Heart left ventricle (tissue), 16 donors: ENCODE measurements at places on chromosomes 6 and 20. TPM values are rescaled to one million over a fixed set of nuclear protein-coding genes. Genes with fewer than 3 reads are reported as not detected.

NOX3 gene
- not detected for total RNA-seq

BEND3 gene
- total RNA-seq: 1.5 TPM

CLPSL2 gene
- not detected for total RNA-seq

DNA sequence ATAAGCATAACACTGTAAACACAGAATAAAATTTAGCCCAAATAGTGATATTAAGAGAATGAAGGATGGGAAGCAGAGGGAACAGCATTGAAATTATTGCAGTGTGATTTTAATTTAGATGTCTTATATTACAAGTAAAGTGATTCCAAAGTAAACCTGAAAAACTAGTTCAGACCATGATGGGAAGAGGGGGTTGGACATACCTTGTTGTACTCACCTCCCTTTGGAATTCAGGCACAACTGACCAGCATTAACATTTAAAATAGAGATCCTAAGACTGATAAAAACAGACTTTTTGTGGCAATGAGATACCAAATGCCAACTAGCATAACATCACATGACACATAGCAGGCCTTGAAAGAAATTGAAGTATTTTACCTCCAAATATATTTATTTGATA lies 262.6 kb upstream of the PRND start:
- no peak for DNase-seq

DNA sequence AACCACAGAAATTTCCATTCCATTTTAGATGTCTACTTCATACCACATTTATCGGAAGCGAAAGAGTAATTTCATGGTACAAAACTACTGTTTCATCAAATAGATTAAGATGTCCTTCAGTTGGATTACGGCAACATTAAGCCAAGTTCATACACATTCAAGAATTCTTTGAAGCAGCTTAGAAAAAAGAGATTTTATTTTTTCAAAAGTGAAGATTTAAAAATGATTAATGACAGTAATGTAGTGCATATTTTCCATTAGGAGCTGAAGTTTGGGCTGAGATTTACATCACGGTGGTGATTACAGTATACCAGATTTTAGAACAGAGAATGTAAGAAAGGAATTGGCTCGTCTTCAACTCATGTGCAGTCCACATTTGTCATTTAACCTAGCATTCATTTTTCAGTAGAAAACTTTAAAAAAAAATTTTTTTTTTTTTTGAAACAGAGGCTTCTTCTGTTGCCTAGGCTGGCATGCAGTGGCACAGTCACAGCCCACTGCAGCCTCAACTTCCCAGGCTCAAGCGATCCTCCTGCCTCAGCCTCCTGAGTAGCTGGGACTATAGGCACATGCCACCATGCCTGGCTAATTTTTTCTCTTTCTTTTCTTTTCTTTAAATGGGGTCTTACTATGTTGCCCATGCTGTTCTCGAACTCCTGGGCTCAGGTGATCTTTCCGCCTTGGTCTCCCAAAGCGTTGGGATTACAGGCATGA lies 1.9 kb downstream of the SYNJ2 start:
- no peak for DNase-seq

DNA sequence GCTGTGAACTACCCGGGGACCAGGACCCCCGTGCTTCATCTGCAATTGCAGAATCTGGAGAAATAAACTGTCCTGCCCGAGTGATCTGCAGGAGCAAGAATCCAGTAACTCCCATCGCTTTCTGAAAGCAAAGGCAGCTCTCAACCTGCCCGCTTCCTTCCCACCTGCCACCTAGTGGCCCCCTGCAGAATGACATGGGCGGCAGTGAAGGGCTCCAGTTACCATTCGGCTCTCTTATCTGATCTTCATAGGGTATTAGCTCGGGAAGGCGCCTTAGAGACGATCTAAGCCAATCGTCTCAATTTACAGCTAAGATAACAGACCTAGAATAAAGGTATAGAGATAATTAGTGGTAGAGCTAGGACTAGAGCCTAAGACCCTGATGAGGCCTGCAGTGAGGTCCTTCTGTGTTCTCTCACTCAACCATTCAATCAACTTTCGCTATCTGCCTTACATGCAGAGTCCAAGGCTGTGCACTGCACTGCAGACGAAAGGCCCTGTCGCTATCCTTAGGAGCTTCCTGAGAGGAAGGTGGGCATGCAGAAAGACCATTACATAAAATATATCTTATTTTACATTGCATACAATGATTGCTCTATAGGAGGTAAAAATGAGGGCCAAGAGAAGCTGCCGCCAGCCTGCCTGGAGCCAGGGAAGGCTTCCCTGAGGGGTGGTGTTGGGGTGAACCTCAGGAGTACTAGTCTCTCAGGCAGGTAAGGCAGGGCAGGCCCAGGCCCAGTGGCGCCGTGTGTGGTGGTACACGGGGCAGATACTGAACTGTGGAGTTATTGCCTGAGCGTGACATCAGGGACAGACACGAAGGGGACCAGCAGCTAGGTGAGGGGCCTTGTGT lies 7.1 kb upstream of the PSMG4 start:
- peak; percentile 90 for DNase-seq

DNA sequence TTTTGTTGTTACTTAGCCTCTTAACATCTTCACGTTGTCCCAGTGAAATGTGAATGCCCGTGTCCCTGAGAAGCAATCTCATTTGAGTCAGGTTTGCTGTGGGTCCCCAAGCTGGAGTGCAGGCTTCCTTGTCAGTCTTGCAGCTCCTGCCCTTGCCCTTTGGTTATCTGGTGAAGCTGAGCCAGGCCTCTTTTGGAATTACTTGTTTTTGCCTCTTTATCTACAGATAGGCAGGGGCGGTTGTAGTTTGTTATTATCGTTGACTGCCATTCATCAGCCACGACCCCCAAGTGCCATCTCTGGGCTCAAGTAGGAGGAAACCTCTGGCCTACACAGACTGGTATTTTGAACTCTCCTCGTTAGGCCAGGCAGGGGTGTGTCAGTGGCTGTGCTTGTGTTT lies 2.2 kb downstream of the TMEM14C start:
- DNase-seq: no peak

DNA sequence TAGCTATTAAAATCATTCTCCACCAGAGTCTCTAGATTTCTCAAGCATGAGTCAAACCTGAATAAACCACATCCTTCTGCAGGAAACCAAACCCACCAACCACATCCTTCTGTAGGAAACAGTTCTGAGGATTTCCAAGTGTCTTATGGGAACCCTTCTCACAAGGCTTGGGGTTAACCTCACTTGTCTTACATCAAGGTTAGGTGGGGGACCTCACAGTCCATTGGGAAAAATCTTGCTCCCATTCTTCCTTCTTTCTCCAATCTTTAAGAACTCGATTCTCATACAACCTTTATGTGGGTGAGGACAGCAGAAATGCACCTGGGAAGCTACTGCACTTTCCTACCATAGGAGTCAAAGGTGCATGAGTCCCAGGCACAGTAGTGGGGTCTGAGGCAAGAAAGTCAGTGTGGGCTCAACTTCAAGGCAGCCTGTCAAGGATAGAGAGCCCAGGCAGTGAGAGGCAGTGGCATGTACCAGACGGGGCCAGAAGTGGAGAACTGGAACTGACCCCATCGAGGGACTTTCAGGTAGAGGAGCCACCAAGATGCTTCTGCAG lies 114.5 kb downstream of the SLC22A3 start:
- DNase-seq: no peak

- no peak for DNase-seq
Observed at GRCh38 chr6:27816906-27817305, 95.3 kb downstream of the OR2B2 start.

DNA sequence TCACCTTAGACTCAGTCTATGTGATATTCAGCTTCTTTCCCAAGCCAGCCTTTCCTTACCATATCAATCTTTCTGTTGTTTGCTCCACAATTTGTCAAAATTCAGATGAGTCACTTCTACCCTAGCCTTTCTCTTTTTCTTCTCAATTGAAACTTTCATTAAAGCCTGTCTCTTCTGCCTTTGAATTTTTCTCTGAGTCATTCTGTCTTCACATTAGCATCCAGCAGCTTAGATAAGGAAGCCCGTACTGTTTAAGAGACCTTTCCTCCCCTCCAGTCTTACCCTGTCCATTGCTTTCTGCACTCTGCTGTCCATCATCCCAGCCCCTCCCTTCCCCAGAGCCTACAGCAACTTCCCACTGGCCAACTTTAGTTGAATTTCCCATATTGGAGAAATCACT lies 34.9 kb upstream of the RALGAPA2 start:
- DNase-seq: no peak

DNA sequence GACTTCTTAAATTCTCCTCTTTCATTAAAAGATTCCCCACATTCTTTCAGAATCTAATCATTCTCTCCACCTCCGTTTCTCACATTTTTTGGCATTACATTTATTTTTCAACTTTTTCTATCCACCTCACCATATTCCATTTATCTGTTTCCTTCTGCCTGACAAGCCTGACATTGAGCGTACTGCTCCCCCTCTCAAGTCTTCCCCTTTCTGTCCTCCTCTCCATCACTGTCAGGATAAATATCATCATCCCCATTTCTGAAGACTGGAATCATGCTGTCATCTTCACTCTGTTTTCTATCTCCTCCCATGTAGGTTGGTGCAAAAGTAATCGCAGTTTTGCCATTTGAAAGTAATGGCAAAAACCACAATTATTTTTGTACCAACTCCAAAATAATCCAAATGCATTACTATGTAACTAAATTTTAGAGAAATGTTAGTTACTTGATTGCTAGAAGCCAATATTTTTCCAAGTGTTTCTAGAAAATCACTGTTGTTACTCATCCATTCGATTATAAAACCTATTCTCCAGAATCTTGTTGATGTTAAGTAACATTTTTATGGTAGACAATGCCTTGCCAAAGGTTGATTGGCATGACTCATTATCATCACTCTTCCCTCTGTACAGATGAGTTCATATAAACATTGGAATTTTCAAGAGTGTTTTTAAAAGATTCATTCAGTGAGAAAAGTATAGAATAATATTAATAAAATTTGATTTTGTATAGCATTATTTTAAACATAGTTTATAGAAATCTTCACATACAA lies 292.3 kb upstream of the RNF217 start:
- no peak for DNase-seq

GRCh38 chr20:998231-998830 lies 3.8 kb downstream of the RSPO4 start:
- DNase-seq: no peak
